Renal pelvis (tissue), 12 donors: ENCODE measurements at places on chromosomes 6 and 20.

DNA sequence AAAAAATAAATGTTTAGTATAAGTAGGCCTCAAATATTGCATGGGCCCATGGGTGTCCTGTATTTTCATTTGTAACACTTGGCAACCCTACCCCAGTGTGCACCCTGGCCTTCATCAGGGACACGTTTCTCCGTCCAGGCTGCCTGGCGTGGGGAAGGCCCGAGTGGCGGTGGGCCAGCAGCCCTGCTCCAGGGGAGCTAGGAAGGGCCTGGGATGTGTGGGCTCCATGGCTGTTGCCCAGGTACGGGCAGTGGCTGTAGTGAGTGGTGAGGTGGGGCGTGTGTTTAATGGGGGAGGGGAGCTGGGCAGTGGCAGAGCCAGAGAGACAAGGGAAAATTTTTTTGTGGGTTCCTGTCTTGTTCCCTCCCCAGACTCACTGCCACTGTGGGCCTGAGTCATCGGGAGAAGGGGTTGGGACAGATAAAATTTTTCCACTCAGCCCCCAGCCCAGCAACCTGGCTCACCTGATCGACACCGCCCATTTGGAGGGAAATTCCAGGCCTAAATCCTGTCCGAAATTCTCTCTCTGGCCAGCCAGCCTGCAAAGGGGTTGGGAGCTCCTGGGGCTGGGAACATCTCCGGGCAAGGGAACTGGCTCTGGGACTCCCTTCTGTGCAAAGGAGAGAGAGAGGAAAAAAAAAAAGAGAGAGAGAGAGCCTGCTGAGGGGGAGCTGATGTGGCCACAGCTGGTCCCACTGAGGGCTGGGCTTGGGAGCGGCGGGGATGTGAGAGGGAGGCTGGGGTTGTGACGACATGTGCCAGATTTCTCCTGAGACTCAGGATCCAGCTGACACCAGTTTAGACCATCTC lies 32.5 kb upstream of the VEGFA start:
- DNase-seq = no peak

DNA sequence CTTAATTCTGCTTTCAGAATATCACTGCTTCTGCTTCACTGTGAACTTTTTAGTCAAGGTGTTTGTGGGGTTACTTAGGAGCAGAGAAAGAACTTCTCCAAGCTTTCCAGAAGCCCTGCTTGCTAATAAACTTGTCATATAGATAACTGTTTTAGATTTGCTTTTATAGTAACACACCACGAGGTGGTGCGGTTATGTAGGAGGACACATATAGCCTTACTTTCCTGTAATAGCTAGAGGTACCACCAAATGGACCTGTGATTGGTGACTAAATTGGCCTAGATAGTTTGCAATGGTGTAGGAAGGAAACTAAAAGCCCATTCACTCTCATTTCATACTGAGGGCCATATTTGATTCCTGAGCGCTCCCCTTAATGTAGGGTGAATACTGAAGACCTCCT lies 52.3 kb upstream of the BCLAF1 start:
- no peak for DNase-seq

DNA sequence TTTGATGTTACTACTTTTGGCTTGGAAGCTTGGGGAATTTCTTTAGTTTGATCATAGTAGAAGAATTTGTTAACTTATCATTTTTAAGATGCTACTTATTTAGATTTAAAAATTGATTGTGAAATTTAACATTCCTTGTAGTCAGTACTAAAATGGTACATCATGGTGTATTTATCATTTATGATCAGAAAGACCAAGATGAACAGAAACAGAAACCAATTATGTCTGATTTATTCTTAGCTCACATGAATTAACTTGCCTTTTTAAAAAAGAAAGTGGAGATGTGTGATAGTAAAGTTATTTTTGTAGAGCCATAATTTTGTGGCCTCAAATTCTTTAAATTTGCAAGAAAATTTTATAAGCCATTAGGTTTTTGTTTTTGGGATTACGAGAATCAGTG lies 77.6 kb downstream of the LIN28B start:
- no peak for DNase-seq

- DNase-seq = no peak
Measured at GRCh38 chr6:36718560-36718959, 20.9 kb downstream of the RAB44 start.

DNA sequence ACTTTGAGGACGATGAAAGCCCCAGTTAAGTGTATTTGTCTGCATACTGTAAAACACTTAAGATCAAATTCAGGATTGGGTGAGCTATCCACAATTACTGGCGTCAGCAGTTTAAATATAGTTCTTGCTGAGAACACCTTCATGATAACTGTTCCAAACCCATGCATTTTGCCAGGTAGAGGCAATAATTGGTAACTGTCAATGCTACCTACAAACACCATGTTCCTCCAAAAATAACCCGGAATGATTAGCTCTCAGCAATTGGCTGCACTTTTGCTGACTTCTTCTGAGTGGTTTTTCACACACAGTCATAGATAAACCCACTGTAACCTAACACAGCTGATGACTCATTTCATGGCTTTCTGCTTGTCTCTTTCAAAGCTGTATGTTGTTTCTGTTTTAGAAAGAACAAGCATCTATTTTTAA lies 1358.6 kb upstream of the GJE1 start:
- DNase-seq = no peak

- DNase-seq = no peak
Measured at GRCh38 chr6:159400826-159401225, 231.6 kb downstream of the FNDC1 start.
